ENCODE measurements at places on chromosomes 16 and 17.

DNA sequence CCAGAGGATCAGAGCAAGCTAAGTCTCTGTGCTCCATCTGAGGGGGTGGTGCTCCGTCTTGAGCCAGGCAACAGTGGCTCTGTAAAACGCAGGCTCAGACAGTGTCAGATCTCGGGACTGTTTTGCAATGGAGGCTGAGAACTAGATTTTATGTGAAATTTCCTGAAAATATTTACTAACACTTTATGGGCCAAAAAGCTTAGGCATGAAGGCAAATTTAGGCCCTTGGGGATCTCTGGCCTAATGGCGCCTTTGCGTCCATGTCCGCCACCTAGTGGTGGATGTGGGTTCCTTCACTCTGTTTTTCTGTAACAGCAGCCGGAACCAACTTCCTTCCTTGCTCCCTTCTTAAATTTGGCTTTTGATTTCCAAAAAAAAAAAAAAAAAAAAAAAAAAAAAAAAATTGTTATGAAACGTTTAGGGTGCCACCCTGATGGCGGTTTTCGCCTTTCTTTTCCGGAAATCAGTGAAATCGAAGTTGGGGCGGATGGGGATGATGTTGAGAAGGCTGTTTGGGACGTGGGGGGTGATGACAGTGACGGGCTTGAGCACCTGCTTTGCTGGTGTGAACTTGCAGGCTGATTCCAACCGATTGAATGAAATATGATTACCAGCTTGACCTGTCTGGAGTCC is 14.0 kb upstream of the ELAC2 start:
- peak; percentile 45 for DNase-seq

DNA sequence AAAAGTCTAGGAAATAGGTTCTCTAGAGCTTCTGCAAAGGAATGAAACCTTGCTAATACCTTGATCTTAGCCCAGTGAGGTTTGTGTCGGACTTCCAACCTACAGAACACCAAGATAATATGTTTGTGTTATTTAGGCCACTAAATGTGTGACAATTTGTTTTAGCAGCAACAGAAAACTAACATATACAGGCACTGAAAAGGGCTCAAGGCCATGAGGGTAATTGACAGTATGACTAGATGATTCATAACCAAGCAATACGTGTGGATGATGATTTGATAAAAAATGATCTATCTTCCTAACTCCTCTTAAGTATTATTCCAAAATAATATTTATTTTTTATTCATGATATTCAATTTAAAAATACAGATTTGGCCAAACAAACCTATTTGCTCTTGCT is 27.7 kb upstream of the MED13 start:
- no peak for DNase-seq

- no peak for DNase-seq
Observed at GRCh38 chr17:39081851-39082250, 69.6 kb downstream of the PLXDC1 start.

DNA sequence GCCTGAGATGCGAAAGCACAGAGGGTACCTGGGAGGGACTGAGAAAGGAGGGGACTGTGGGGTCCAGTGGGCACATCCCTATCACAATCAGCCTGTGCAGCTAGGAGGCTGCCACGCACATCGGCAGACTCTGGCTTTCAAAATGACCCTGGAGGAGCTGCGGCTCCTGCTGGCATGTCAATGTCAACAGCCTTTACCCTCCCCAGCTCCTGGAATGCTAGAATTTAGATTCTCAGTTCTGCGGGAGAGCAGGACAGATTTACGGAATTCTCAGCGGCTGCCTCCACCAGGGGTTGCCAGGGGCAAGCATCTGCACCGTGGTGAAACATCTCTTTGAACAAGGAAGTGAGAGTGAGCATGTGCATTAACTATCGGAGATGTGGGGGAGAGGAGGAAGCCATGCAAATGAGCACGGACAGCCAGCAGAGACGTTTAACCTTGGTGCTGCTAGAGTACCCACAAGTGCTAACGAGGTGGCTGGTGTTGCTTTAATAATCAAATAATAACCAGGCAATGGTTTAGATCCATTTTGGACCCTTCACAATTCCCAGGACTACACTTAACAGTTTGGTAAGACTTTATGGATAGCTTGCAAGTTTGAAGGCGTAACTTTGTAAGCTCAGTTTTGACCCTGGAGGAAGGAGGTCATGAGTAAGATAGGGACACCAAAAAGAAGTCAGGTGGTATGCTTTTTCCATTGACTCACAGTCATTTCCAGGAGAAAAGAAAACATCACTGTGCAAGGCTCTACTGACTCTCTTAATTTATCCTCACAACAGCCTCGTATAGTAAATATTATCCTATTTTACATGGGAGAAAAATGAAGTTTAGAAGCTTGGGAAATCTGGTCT is 54.1 kb downstream of the XYLT1 start:
- DNase-seq: no peak

GRCh38 chr17:50308666-50309065 is 34.4 kb downstream of the TMEM92 start:
- no peak for DNase-seq

DNA sequence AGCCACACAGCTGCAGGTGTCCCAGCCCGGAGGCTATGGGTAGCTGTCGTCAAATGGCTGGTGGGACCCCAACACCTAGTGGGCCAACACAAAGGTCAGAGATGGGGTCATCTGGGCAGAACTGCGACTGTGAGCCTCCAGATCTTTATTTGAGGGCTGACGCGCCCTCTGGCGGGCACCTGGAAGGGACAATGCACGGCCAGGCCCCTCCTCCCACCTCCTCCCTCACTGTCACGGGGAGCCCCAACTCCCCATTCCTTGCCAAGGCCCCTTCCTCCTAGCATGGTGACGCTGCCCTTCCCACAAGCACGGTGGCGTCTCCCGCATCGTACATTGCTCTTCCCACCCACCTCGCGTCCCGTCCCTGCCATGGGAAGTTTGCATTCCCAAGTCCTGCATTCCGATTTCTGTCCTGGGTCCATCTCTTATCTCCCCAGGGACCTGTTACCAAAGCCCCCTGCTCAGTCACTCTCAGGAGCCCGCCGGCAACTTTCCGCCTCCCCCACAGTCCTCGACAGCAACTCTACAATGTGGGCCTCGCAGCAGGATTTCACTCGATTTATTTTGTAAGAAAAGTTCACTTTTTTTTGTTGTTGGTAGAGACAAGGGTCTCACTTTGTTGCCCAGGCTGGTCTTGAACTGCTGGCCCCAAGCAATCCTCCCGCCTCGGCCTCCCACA is 1.0 kb downstream of the TLE7 start:
- DNase-seq: no peak

DNA sequence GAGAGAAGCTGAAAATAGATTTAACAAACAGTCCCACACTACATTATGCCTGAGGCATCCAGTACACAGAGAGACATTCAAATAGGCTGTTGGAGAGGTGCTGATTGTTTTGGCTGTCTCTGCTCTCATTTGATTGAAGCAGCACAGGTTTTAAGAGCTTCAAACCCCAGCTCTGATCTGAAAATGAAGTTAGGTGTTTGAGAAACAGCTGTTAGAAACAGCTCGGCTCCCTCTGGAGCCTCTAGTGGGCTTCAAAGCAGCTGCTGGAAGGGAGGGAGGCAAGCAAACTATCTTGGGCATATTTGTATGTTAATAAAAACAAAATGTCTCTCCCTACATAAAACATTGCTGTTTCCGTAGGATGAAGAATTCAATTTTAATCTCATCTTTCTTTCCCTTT is 607.3 kb upstream of the GOT2 start:
- no peak for DNase-seq

- DNase-seq: no peak
Observed at GRCh38 chr17:2400474-2400866, 390 bp downstream of the MNT start.

GRCh38 chr17:35255316-35255715 is 12.4 kb downstream of the SLFN5 start:
- DNase-seq: no peak

DNA sequence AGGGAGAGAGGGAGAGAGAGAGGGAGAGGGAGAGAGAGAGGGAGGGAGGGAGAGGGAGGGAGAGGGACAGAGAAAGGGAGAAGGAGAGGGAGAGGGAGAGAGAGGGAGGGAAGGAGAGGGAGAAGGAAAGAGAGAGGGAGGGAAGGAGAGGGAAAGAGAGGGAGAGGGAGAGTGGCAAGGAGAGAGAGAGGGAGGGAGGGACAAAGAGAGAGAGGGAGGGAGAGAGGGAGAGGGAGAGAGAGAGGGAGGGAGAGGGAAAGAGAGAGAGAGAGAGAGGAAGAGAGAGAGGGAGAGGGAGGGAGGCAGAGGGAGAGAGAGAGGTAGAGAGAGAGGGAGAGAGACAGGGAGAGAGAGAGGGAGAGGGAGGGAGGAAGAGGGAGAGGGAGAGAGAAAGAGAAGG is 73.5 kb downstream of the AXIN2 start:
- no peak for DNase-seq

DNA sequence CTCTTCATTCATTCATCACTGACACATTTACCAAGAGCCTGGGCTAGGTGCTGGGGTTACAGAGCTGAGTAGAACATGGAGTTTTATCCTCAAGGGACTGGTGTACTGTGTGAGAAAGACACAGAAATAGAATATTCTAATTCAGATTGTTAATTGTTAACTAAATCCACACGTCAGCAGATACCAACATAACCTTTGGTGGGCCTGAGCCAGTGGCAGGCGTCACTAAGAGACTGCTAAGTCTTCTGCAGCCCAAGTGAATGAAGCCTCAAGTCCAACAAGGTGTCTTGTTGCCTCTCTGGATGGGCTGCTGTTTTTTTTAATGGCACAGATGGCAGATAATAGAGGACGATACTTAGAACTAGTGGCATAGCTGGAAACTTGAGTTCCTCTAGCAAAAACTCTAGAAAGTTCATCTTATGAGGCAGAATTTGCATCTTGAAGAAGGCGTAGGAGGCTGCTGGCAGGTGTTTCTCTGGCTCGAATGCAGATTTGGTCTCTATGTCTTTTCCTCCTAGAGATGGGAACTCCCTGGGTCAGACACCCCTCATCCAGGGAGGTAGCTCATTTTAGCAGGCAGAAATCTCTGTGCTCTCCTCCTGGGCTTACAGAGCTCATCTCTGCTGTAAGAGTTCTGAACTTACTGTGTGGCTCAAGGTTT is 179.5 kb downstream of the NTN1 start:
- DNase-seq: no peak
